Heart right ventricle (tissue), 16 donors: ENCODE measurements at places on chromosomes 7 and 10. TPM values are rescaled to one million over a fixed set of nuclear protein-coding genes. Genes with fewer than 3 reads are reported as not detected.

DNA sequence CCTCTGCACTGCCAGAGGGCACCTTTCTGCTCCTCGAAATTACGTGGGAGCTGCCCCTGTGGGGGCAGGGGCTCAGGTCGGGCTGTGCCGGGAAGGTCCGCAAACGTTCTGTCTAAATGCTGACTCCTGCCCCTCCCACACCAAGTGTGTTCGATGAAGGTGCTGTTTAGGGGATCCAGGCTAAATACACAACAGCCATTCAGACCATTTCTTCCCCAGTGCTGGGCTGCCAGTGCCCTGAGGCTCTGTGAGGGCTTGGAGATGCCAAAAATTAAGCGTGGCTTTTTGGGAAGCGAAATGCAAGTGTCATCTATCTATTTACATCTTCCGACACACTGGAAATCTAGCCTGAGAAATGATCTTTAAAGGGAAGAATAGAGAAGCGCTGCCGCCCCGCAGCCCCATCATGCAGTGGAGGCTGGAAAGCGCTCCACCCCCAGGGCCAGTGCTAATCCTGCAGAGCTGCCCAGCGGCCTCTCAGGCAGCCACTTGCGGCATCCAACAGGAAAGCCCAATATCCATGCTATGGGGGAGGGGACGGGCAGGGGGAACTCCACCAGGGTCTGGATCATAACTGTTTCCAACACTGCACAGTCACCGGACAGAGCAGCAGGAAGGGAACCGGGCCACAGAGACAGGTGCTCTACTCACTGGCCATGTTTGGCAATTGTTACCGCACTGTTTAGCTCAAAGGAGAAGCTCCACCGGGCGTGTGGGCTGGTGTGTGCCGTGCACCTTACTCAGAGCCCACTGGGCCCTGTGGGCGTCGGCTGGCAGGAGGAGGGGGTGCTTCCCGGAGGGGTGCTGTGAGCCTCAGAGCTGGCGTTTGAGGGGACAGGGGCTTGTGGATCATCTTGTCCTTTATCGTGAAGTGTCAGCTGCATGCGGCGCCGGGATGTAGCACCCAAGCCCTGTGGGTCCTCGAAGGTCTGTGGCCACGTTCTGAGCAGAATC, 205.5 kb downstream of the DNAJB6 start:
- no peak for DNase-seq

The HOGA1 gene
- total RNA-seq, result 17.8 TPM

The C10orf71 gene
- total RNA-seq, result 164 TPM

DNA sequence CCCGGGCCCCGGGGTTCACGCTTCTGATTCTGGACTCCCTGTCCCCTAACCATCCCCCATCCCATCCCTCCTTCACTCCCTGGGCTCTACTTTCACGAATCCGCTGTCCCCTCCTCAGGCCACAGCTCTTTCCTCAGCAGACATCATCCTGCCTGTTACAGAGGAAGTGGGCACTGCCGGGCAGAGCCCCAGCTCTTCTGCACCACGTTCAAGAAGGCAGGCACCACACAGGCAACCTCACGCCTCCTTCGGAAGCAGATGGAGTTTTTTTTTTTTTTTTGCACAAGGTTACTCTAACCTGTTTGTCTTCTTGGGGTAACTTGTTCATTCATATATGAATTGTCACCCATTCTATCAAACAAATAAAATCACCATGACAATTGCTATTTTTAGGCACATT, 17.9 kb upstream of the ZNF32 start:
- no peak for DNase-seq

The SLC29A4 gene
- 1.9 TPM for total RNA-seq

GRCh38 chr10:32237644-32238345, 109.2 kb downstream of the EPC1 start:
- no peak for DNase-seq

DNA sequence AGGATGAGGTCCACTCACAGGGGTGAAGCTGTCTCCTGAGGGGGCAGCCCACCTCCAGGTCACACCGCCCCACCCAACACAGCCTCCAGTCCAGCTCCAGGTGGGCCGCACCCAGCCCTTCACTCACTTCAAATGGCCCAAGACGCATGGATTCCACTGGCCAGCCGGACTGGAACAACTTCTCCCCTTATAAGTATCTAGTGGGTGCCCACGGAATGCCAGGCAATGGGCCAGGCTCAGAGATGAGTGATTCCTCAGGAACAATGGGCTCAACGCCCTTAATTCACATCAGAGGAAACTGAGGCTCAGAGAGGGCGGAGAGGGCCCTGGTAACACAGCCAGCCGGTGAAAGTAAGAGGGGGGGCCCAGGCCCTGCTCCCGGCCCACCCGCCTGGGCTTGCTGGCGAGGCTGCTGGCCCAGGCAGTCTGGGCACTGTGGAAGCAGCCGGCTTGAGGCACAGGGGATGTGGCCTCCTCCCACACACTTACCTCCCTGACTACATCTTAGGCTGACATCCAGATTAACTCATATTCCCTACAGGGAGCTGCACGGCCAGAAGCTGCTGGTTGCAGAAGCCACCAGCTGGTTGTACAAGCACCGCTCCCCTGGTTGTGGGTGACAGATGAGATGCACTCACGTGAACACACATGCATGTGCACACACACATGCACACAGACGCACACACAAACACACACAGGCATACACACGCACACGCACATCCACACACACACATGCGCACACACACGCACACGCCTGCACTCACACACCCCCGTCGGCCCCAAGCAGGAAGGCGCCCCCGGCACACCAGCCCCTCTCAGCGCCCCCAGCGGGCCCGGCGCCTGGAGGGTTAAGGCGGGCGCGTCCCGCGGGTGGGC, 1.0 kb upstream of the FAM20C start:
- DNase-seq, result peak; percentile 39

The INSIG1 gene
- 10.1 TPM for total RNA-seq

DNA sequence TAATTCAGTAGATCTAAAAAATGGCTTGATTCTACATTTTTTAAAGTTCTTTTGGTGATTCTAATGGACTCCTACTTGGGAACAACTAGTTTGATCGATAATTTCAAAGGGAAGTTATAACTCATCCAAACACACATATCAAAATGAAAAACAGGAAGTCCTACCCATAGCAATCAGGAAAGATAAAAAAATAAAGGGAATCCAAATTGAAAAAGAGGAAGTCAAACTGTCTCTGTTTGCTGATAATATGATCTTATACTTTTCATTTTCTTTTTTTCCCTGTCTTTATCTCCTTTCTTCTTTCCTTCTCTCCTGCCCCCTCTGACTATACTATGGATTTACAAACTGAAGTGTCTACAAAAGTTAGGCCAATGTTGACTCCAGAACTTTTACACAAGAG, 118.8 kb downstream of the IQUB start:
- DNase-seq, result no peak

GRCh38 chr10:32376097-32376496, 29.1 kb upstream of the EPC1 start:
- no peak for DNase-seq

- no peak for DNase-seq
Observed at GRCh38 chr7:129714514-129715063, 103.1 kb downstream of the NRF1 start.

The PRRT4 gene
- 2.1 TPM for total RNA-seq

DNA sequence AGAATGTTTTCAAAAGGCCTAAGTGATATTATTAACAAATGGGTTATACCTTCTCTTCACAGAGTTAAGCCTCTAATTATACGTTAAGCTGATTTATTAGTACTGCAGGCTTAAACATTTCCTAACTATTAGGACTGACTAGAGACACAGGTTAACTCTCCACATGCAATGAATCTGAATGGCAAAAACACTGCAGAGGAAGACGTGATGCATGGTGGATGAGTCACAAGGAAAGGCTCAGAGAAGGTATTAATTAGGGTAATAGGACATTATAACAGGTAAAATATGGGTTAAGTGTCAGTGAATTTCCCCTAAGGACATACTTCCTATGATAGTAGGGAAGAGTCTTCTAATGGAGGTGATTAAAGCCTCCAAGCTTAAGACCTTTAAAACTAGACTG, 24.7 kb upstream of the SEM1 start:
- no peak for DNase-seq

The CALML5 gene
- not detected for total RNA-seq

DNA sequence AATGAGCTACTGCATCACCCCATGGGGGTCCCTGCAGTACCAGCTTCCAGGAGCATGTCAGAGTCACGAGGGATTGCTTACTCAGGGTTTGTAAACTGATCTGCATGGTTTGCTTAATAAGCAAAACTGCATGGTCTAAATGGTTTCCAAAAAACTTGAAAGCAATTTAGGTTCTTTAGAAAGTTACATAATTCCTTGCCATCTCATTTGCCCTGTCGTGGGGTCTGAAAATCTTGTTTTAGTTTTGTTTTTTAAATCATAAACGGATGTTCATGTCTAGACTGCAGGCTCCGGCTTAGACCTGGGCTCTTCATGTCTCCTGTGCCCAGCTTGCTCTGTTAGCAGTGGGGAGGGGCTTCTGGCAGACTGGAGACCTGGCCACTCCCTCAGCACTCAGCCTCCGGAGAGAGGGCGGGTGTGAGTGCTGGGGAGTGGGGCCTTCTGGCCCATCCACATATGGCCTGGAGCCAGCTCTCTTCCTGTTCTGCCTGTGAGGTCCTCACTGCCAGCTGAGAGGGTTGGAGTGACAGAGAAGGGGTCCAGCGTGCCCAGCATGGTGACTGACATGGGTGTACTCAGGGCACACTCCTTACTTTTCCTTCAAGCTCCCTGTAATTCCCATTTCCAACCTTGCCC, 17.5 kb downstream of the PRF1 start:
- no peak for DNase-seq

GRCh38 chr10:16297642-16298041, 139.2 kb upstream of the PTER start:
- no peak for DNase-seq

DNA sequence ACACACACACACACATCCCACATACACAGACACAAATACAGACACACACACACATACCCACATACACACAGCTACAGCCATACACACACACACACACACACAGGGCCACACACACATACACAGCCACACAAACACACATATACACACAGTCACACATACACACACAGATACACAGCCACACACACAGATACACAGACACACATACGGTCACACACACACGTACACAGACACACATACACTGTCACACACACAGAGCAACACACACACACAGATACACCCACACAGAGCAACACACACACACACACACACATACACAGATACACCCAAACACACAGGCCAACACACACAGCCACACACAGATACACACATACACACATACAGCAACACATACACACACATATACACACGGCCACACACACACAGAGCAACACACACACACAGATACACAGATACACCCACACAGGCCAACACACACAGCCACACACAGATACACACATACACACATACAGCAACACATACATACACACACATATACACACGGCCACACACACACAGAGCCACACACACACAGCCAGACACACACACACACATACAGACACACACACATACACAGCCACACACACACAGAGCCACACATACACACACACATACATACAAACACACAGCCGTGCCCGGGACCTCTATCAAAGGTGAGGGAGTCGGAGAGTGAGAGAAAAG, 22.3 kb downstream of the KCP start:
- DNase-seq, result no peak
